ENCODE measurements at places on chromosomes 5 and 9.

DNA sequence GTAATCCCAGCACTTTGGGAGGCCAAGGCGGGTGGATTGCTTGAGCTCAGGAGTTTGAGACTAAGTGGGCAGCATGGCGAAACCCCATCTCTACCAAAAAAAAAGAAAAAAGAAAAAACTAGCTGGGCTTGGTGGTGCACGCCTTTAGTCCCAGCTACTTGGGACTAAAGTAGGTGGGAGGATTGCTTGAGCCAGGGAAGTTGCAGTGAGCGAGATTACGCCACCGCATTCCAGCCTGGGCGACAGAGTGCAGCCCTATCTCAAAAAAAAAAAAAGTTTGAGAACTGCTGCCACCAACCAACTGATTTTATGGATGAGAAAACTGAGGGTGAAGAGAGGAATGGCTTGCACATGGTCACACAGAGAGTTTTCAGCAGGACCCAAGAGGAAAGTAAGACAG lies 175.1 kb downstream of the DOCK8 start:
- DNase-seq: no peak

DNA sequence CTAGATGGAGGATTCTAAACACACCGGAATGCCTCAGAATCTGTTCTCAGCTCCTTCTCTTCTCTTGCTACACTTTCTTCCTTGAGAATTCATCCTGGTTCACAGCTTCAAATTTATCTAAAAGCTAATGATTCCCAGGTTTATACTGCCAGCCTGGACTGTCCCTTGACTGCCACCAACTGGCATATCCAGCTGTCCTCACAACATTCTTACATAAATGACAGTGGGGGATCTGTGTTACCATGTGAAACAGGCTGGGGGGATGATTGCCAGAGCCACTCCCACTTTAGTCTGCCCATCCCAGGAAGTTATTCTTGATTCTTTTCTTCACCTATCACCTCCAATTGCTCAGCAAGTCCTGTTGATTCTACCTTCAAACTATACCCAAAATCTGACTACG lies 27.2 kb upstream of the ZFR start:
- DNase-seq: no peak

- no peak for DNase-seq
Measured at GRCh38 chr5:53219610-53220009, 110.1 kb upstream of the MOCS2 start.

DNA sequence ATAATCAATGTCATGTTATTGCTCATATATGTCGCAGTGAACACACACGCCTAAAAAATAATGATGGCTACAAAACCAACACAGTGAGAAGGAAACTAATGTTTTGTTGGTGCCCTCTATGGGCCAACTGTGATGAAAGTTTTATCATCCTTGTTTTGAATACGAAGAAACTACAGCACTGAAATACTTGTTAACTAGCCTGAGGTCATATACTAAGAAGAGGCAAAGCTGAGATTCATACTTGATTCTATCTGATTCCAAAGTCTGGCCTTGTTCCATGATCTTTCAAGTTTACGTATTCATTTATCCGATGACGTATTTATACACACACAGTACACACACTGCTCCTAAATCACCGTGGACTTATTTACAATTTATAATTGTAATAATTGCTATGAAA lies 16.1 kb upstream of the DRD1 start:
- DNase-seq: no peak

- DNase-seq: no peak
Measured at GRCh38 chr9:101574731-101575333, 19.9 kb downstream of the PPP3R2 start.

- no peak for DNase-seq
Measured at GRCh38 chr5:138271281-138271680, 3.1 kb downstream of the GFRA3 start.

GRCh38 chr5:59790776-59791475 lies 102.6 kb downstream of the PDE4D start:
- DNase-seq: no peak

GRCh38 chr5:151264113-151264512 lies 11.1 kb downstream of the GM2A start:
- no peak for DNase-seq

- DNase-seq: peak; percentile 58
Measured at GRCh38 chr5:14143841-14144585, 871 bp downstream of the TRIO start.

DNA sequence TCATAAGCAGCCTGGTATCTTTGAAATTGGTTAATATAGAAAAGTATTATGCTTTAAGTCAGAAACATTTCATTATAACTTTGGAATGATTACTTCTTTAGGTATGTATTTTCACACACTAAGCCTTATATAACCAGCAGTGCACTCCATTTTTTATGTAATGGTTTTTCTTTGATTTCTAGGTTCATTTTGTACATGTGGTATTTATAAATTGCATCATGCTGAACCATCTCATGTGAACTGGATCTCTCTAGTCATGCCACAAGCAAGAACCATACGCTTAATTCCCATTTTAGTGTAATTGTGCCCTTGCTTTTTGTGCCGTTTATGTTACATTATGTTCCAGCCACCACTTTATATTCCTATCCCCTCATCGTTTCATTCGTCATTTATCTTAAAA lies 38.6 kb upstream of the SRP19 start:
- DNase-seq: no peak

DNA sequence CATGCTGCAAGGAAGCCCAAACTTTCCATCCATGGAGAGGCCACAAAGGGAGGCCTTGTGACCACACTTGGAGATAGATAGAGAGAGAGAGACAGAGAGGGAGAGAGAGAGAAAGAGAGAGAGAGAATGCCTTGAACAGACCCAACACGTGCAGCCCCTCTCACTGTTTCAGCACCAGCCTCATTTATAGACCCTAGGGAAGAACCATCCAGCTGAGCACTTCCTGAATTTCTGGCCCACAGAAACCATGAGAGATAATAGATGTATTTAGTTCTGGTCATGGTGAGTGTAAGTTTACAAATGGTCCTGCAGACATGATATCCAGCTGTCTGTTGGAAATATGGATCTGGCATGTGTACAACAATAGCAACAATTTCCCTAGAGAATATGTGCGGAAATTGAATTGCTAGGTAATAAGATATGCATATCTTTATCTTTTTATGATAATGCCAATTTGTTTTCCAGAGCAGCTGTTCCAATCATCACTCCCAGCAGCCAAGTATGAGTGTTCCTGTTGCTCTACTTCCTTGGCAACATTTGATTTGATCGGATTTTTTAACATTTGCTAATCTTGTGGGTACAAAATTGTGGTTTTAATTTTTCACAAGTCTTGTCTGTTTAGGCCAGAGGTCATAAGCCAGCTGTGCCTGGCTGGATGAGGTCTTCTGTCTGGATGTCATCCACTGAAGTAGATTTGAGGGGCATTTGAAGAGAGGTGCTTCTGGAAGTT lies 217.3 kb upstream of the IL12B start:
- DNase-seq: no peak

DNA sequence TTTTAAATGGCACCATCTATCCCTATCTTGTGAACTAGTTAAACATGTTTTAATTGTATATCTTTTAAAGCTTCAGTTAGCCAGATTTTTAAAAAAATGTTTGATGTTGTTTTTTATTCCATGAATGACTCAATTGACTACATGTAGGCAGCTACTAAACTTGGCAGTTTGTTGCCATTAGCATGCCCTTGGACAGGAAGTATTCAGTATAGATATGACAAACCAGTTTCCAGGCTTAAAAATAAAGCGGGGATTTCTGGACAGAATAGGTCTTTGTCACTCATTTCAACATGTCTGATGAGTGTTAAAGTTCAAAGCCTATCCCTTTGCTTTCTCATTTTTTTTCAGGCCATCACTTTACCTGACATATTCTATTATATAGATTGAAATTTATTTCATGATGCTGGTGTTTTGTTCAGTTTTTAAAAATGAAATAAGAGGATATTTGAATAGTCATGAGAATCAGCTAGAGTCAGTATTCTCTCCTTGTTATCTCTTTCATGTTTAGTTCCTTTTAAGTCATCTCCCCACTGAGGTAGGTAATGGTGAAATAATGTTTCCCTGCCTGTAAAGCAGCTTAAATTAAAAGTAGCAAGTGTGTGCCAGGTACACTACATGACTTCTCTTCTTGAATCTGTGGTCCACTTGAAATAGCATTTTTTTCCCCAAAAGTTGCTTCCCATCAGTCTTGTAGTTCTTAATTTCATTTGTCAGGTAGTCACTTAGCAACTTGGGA lies 11.9 kb downstream of the TNFAIP8 start:
- DNase-seq: no peak

GRCh38 chr9:75953218-75953617 lies 62.7 kb downstream of the PCSK5 start:
- DNase-seq: no peak

DNA sequence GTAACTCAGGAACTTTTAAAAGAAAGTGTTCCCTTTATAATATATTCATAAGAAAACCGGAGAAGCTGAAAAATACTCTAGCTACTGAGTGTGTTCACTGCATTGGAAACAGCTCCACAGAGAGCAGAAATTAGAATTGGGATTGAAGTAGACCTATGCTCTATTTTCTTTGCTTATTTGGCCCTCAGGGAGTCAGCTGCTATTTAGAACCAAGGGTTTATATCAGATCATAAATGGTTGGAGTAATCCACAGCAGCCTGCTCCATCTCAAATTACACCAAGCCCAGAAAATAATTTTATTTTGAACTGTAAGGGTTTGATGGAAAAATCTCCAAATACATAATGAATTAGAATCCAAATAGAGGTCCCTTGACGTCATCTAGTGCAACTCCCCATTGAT lies 202.6 kb downstream of the ADAMTSL1 start:
- no peak for DNase-seq

DNA sequence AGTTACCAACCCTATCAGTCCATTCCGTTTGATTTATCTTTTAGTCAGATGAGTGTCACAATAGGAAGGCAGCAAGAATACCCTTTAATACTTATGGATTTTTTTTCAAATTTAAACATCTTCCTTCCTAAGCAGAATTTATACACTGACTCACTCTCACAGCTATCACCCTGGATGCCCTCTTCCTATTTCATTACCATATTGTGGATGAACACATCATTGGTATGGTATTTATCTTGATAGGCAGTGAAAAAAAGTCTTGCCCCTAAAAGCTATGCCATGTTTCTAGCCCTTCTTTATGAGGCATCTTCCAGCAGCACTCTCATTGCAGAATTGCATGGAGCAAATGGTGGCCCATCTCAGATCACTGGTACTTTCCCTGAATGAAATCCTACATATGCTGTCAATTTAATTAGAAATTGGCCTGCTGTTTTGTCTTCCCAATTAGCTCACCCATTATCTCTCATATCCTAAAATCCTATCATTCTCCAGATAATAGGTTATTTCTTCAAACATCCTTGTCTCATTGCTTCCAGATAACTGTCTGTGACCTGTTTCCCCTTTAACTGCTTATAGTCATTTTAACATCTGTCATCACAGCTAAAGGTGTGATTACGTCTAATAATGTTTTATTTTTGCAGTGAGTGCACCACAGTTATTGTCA lies 433.5 kb upstream of the POU5F2 start:
- DNase-seq: no peak

DNA sequence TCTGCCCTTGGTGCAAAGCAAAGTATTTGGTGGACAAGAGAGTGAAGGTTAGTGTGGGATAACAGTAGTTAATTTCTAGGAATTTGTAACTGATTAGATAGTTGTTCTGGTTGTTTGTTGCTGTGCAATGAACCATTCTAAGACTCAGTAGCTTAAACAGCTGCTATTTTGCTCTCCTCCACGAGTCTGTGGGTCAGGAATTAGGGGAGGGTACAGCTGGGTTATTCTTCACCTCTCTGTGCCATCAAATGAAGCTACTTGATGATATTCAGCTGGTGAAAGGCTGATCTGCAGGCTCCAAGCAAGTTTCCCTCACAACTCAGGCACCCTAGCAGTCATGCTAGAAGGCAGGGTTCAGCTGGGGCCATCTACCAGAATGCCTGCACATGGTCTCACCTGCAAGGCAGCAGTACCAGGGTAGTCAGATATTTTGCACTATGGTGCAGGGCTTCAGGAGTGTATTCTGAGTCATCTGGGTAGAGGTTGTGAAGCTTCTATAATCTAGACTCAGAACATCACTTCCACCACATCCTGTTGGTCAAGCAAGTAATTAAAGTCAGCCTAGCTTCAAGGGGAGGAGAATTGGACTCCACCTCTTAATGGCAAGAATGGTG lies 159.5 kb upstream of the SLC28A3 start:
- DNase-seq: no peak

DNA sequence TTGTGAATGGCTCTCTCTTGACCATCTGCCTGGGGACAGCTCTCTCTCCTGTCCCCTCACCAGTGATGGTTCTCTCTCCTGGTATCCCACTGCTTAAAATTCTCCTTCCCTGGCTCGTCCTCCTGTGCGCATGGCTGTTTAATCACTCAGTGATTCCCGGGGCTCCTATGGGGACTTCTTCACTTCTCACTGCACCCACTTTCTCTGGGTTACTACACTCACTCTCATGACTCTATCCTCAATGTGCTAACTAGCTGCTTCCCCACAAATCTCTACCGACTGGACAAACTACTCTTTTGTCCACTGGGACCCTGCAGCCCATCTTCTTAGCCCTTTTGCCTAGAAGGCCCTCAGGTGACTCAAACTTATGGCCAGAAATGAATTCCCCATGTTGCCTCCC lies 89.1 kb upstream of the TBC1D2 start:
- no peak for DNase-seq

- no peak for DNase-seq
Measured at GRCh38 chr5:120260651-120261050, 203.4 kb upstream of the PRR16 start.

GRCh38 chr9:113909421-113909820 lies 33.3 kb downstream of the ZNF618 start:
- no peak for DNase-seq

DNA sequence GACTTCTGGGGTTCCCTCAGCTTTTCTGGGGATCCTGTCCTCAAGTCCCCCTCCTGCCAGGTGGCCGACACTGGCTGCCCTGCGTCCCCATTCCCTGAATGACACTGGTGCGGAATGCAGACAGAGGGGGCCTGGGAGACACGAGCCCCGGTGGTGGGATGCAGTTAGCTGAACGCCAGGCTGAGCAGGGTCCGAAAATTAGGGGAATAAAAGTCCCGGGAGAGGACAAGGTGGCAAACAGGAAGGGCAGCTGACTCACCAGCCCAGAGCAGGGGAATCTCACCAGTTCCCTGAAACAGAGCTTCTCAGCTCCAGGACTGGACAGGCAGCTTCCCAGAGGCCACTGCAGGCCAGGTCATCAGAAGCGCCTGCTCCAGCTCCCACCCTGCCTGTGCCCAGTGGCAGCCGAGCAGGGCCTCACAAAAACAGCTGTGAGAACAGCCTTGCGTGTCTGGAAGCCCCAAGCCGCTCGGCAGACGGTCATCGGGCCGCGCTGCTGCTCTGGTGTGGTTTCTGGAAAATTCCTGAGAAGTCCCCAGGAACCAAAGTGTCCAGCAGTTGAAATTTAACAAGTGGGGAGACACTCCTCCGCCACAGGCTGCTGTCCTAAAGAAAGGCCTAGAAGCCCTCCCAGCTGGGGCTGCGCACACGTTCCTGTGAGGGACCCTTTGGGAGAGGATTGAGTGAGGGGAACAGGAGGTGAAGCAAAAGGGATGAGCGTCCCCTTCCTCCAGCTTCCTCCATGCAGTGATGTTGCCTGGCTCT lies 47.6 kb upstream of the EXOC3 start:
- DNase-seq: peak; percentile 67

- DNase-seq: peak; percentile 60
Measured at GRCh38 chr5:115472271-115473025, 72.1 kb downstream of the FEM1C start.

GRCh38 chr5:139946440-139946839 lies 96.7 kb downstream of the NRG2 start:
- no peak for DNase-seq

Measured in right hindlimb (tissue), 1 donor.